ENCODE measurements at places on chromosomes 4 and X.

GRCh38 chr4:151766691-151767090 lies 5.9 kb upstream of the GATB start:
- no peak for DNase-seq

DNA sequence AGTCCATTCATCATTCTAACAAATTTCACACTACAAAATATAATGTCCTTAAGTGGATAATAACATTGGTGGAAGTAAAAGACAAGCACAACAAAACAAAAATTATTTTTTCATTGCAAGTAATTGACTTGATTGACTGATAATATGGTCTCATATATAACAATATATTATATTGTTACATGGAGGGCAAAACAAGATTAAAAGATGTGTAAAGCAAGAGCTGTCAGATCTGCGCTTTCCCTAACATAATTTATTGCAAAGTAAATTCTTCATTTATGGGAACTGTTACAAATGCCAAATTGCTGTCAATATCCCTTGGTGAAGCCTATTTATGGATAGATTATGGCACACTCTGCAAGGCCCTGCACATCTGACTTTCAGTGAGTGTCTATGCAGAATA lies 233.6 kb downstream of the PCDH7 start:
- no peak for DNase-seq

DNA sequence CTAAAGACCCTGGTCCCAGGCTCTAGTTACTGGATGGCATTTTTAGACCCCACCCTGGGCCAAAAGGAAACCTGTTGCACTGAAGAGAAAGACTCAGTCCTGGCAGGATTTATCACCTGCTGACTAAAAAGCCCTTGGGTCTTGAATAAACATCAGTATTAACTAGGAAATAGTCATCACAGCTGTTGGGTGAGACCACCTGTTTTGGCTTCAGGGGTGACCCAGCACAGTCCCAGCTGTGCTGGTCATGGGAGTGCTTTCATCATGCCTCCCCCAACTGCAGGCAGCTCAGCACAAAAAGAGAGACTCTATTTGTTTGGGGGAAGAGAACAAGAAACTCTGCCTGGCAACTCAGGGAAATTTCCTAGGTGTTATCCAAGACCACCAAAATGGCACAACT lies 903.2 kb downstream of the C4orf33 start:
- no peak for DNase-seq

DNA sequence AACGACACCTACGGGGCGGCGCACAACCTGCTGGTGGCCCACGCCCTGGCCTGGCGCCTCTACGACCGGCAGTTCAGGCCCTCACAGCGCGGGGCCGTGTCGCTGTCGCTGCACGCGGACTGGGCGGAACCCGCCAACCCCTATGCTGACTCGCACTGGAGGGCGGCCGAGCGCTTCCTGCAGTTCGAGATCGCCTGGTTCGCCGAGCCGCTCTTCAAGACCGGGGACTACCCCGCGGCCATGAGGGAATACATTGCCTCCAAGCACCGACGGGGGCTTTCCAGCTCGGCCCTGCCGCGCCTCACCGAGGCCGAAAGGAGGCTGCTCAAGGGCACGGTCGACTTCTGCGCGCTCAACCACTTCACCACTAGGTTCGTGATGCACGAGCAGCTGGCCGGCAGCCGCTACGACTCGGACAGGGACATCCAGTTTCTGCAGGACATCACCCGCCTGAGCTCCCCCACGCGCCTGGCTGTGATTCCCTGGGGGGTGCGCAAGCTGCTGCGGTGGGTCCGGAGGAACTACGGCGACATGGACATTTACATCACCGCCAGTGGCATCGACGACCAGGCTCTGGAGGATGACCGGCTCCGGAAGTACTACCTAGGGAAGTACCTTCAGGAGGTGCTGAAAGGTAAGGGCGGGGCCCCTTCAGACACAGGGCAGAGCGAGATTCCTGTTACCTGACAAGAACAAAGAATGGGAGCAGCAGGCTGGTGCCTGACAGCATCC lies 11.7 kb downstream of the RPL9 start:
- DNase-seq, result peak; percentile 12

- DNase-seq, result no peak
Measured at GRCh38 chrX:140477987-140478386, 26.9 kb downstream of the SOX3 start.

Data from activated CD4-positive, CD25-positive, alpha-beta regulatory T cell (primary cell).